ENCODE measurements at places on chromosomes 2 and 18.

- H3K36me3 ChIP-seq: no peaks in the 10 kb centered on the region
- DNase-seq: no peak
- H3K4me1 ChIP-seq: no peaks in the 10 kb centered on the region
- no peaks in the 10 kb centered on the region for H3K27me3 ChIP-seq
Observed at GRCh38 chr18:68275616-68276015, 439.3 kb downstream of the TMX3 start.

GRCh38 chr2:171703574-171704347, 16.5 kb downstream of the DYNC1I2 start:
- no peak overlapping the region for H3K4me3 ChIP-seq
- peaks cover 14% of the 10 kb centered on the region for H3K4me1 ChIP-seq
- H3K27me3 ChIP-seq: no peaks in the 10 kb centered on the region
- H3K36me3 ChIP-seq: peaks cover 11% of the 10 kb centered on the region
- no peak overlapping the region for H3K27ac ChIP-seq

DNA sequence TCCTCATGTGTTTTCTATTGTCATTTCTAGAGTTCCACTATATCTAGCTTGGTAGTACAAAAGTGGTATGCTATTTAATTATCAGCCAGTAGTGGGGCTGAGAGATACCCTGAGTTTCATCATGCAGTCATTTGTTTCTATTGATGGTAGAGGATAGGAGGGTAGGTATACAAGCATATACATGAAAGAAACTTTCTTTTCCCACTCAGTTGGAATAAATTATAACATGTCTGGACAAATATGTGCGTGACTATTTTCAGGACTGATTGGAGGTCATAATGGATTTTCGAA, 633.2 kb downstream of the NRXN1 start:
- H3K27ac ChIP-seq: no peak overlapping the region
- DNase-seq: no peak

DNA sequence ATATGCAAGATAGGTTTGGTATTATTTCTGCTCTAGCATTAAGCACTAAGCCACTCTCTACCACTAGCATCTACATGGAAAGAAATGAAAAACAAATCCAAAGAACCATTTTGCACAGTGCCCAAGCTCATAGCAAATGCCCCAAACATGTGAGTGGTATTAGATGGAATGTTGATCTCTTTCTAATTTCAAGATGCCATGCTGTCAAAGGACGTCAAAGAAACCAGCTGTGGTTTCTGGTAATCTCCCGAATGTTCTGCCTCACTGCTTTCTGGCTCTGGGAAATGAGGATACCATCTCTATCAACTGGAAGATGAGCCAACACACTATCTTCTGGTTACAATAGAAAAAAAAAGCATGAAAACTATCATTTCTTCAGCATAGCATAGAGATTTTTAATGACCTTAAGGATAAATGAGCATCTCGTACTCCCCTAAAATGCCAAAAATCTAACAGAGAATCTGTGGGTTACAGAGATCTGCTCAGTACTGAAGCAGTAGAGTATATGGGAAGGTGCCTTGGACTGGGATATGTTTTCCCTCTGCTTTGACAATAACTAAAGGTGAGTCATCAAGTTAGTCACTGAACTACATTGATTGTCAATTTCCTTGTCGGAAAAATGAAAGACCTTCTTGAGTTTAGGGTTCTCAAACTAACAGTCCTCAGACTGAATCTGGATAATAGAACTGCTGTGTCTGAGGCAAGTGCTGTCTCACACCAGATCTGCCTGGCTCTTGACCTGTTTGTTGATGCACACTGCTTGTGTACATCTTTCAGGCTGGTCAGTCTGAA, 244.8 kb upstream of the NCKAP5 start:
- H3K4me1 ChIP-seq: no peaks in the 10 kb centered on the region
- no peaks in the 10 kb centered on the region for H3K27me3 ChIP-seq
- H3K36me3 ChIP-seq: no peaks in the 10 kb centered on the region
- H3K4me3 ChIP-seq: no peak overlapping the region
